ENCODE measurements at places on chromosomes 7 and 10. TPM values are rescaled to one million over a fixed set of nuclear protein-coding genes. Genes with fewer than 3 reads are reported as not detected.

Gene PRKCQ
- 35.3 TPM for total RNA-seq

Gene COL26A1
- total RNA-seq: not detected

Gene SLC18A3
- total RNA-seq: not detected

Gene LRMDA
- total RNA-seq: not detected

Gene HUS1
- 59.7 TPM for total RNA-seq

Gene EN2
- not detected for total RNA-seq

Gene LHPP
- 10.6 TPM for total RNA-seq

Gene POT1
- total RNA-seq: 31.8 TPM

Measured in activated T-helper 17 cell treated with anti-CD3 and anti-CD28 coated beads, Interleukin-2, amount 50 U/mL, for 72 hours (primary cell).